NB4 (cell line): ENCODE measurements at places on chromosomes 12 and 14.
A peak's percentile ranks its signal among the peaks of the same experiment; 100 is the strongest.

GRCh38 chr14:69693145-69693544 lies 73.8 kb upstream of the SRSF5 start:
- no peak for DNase-seq

- DNase-seq = no peak
Measured at GRCh38 chr12:124296916-124297351, 2.0 kb downstream of the RFLNA start.

GRCh38 chr12:129339336-129339735 lies 486.1 kb downstream of the GLT1D1 start:
- DNase-seq = no peak

DNA sequence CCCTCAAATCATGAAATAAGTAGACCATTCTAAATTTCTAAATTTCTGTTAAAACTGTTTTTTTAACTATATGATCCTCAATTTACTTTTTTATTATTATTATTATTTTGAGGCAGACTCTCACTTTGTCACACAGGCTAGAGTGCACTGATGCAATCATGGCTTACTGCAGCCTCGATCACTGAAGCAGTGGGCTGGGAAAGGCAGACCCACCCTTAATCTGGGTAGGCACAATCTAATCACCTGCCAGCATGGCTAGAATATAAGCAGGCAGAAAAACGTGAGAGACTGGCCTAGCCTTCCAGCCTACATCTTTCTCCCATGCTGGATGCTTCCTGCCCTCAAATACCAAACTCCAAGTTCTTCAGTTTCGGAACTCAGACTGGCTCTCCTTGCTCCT lies 2.3 kb downstream of the ERO1A start:
- DNase-seq = no peak

DNA sequence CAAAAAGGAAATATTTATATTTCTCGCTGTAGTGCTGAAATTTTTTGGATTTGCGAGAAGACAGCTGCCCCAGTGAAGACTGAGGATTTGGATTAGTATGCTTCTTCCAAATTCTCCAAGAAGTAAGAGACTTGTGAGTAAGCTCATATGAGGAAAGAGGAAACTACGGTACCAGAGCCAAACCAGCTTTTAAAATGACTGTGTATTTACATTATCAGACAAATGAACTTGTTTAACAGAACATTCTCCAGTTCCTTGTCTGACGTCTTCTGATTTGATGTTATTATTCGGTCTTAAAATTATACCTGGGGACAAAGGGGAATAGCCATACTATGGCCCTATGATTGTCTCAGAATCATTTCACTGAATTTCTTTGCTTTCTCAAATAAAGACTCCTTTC lies 8.0 kb downstream of the CLEC12B start:
- no peak for DNase-seq

GRCh38 chr12:65083581-65083980 lies 37.5 kb downstream of the WIF1 start:
- DNase-seq = no peak

DNA sequence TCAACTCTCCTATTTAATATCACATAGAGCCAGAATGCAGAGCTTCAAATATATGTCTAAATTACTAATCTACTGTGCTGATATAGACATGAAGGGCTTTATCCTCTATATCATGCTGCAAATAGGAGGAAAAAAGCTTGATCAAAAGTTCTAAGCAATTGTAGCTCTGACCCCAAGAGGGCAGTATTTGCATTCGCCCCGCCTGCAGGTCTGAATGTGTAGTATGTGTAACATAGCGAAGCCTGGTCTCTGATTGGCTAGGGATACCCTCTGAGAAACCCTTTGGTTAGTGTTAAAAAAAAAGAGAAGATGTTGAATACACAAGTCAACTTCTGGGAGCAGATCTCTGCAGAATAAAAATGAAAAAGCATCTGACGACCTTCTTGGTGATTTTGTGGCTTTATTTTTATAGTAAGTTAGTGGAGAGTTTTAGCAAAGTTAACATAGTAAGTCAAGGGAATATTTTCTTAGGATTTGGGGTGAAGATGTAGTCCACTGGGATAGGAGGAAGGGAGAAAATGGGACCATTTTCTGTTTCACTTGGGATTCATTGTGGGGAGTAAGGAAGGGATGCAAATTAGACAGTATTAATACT lies 151.6 kb upstream of the OR4E1 start:
- DNase-seq = peak; percentile 66

- no peak for DNase-seq
Measured at GRCh38 chr12:24839268-24839791, 109.6 kb downstream of the BCAT1 start.

DNA sequence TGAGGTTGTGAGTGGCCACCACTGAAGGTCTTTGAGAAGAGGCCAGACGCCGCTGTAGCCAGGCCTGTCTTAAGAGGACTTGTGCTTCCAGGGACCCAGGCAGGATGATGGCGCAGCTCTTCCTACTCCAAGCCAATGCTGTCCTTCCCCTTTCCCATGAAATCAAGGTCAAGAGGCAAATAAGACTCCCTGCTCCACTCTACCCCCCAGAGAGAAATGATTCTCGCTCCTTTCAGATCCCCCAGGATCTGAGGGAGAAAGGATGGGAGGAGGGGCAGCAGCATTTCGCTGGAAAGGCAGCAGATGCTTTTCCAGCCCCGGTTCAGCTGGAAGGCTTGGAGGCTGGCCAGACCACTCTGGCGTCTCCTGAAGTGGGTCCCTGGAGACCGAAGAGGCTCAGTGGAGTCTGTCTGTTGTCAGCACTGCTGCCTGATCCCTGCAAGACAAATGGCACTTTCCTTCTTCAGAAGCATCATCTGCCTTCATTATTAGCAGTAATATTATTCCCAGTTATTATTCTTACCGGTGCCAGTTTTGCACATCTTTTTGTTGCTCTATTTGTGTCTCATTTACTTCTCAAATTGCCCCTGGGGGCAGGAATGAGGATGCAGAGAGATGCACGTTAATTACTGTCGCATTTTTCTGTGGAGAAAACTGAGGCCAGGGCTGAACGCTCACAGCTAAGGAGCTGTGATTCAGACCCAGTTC lies 51.4 kb downstream of the C14orf132 start:
- no peak for DNase-seq

- DNase-seq = peak; percentile 78
Measured at GRCh38 chr12:49200919-49201594, 12.2 kb upstream of the TUBA1A start.

DNA sequence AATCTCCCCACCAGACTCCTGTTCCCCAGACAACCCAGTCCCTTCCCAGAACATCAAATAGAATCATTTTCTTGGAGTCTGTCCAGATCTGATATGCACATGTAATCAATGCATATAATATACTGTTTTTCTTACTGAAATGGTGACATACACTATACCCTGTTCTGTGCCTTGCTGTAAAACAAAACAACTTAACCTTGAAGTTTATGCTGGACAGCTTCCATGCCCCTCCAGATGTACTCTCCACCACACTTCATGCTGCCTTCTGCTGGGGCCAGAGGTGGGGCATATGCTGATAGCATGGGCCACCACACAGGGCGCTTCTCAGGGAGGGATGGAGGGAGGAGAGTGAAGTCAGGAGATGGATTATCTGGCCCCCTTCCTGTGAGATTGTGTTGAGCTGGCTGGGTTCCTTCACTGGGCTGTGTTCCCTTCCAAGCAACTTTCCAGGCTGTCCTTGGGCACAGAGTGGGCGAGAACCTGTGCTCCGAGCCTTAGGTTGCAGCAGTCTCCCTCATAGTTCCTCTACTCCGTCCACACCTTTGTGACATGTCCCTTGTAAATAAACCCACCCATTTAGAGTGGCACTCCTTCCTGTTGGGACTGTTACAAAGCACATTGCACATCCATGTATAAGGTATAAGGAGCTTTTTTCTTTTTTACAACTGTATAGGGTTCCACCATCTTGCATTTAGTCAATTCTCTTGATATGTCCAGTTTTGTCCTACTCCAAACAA lies 77.6 kb upstream of the RIC8B start:
- no peak for DNase-seq

- no peak for DNase-seq
Measured at GRCh38 chr14:45123271-45123670, 11.0 kb downstream of the FKBP3 start.

DNA sequence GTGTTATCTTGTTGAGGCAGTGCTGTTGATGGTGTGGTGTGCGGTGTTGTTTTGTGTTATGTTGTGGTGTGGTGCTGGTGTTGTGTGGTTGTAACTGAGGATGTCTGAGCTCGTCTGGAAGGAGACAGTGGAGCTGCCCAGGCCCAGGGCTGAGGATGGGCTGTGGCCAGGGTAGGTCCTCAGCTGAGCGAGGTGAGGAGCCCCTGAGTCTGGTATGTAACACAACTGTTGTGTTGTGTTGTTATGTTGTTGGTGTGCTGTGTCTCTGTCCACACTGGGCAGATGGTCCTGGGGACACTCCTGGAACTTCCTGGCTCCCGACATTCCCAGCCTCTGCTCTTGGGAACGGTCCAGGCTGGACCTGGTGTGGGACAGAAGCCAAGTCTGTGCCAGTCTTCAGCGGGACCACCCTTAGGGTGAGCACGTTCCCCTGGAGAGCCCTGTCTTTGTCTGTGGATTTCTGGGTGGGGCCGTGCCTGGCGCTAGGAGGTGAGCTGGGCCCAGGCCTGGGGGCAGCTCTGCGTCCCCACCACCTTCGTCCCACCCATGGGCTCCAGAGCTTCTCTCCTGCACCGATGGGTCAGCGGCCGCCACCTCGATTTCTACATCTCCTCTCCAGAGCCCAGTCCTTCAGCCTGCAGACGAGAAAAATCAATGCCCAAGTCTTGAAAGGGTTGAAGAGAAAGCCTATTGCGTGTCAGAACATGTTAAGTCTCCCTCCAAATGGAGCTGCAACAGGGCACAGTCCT lies 27.4 kb upstream of the SFSWAP start:
- no peak for DNase-seq

GRCh38 chr12:11106288-11106687 lies 14.2 kb upstream of the TAS2R43 start:
- DNase-seq = no peak

DNA sequence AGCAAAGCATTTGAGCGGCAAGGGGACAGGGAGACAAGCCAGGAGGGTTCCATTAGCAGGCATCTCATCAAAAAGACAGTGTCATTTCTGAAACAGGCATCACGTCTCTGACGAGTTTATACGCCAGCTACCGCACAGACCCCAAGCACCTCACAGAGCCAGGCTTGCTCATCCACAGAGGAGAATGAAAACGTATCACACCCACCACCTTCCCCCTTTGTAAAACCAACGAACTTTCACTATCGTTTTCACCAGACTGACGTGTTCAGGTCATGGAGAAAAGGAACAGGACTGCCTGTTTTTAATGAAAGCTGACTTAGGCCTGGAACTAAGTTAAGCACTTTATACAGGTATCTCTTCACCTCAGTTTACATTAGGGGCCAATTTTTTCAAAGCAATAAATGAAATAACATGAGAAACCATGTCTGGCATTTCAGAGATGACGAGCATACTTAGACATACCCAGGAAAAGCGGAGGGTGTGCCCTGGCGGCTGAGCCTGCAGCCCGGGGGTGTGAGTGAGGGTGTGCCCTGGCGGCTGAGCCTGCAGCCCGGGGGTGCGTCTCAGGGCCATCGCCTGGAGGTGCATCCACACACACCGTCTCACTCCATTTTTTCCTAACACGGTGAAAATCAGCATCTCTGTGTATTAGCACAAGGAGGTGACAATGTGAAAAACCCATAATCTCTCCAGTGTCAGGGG lies 41.9 kb downstream of the STX2 start:
- no peak for DNase-seq
